ENCODE measurements at places on chromosomes 6 and 20.

GRCh38 chr6:157239671-157240058 is 83.7 kb downstream of the TMEM242 start:
- DNase-seq = no peak

- DNase-seq = peak; percentile 22
These were observed 41.1 kb upstream of the TMEM170B start for GRCh38 chr6:11496152-11497060.

DNA sequence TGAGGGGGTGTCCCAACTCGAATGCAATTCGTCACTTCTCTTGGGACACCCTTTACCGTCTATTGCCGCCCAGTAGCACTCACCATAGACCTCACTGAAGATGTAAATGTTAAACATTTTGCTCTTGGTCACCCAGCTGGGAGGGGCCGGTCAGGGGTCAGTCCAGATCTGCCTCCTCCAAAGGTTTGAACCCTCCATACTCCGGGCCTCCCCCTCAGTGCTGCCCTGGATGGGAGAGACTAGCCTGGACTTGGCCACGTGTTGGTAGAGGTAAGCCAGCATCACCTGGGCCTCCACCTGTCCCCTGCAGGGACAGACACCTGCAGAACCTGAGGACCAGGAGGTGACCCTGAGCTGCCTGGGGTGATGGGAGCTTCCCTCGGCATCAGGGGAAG is 5.0 kb upstream of the MYT1 start:
- no peak for DNase-seq

DNA sequence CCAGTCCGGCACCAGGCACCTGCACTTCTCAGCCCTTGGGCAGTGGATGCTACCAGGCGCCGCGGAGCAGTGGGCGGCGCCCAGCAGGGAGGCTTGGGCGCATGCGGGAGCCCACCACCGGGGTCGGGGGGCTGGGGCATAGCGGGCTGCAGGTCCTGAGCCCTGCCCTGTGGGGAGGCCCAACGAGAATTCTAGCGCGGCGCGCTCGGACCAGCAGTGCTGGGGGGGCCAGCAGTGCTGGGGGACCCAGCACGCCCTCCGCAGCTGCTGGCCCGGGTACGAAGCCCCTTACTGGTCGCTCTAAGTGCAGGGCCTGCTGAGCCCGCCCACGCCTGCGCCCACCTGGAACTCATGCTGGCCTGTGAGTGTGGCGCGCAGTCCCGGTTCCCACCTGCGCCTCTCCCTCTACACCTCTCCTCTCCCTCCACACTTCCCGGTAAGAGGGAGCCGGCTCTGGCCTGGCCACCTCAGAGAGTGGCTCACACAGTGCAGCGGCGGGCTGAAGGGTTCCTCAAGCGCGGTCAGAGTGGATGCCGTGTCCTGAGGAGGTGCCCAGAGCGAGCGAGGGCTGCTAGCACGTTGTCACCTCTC is 28.5 kb upstream of the SERPINB1 start:
- DNase-seq = no peak

- DNase-seq = no peak
These were observed 134.0 kb upstream of the ARMC2 start for GRCh38 chr6:108714101-108714765.

DNA sequence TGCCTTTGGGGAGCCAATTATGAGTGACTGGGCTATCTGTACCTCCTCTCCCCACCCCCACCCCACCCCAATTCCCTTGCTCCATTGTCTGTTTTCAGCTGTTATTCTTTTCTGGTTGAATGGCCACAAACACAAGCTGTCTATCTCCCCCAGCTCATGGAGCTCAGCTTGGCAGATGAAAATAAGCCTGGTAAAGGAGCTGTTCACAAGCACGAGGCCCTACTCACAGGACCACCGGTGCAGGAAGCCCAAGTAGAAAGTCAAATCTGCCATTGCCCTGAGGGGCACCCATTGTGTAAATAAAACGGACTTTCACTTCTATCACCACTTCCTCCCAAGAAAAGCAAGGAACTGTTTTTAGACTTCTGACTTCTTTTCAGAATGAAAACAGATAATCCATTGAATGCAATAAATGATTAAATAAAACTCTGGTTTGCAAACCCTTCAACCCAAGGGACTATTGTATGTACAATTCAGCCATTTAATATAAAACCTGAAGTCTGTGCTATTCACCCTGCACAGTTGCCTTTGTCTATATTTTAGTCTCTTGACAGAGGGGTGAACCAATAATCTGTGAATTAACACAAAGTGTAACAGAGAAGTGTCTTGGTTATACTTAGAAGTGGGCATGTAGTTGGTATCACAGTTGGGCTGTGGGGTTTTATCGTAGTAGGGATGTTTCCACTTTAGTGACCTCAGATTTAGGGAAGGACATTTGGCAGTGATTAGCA is 27.7 kb downstream of the RIPOR2 start:
- no peak for DNase-seq

GRCh38 chr20:56420940-56421688 is 9.1 kb downstream of the CASS4 start:
- DNase-seq = no peak

GRCh38 chr6:111533087-111533784 is 50.2 kb upstream of the REV3L start:
- peak; percentile 22 for DNase-seq

DNA sequence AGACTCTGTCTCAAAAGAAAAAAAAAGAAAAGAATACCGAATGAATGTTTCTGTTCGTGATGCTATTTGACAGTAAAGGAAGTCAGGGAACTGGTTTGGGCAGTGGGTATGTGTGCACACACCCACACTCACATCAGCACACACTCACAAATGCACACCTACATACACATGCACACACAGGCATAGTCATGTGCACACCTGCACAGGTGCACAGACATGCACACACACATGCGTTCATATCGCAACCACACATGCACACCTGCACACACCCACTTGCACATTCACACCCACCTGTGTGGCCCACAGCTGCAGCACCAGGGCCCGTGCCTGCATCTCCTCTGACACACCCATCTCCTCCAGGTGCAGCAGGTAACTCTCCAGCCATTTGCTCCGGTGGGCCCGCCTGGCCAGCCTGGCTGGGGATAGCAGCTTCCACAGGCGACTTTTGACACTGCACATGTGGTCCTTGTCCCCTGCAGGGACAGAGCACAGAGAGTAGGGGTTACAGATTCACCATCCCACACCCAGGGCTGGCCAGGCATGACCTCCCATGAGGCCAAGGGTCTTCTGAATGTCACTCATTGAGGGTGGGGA is 41.4 kb upstream of the KCNB1 start:
- no peak for DNase-seq

DNA sequence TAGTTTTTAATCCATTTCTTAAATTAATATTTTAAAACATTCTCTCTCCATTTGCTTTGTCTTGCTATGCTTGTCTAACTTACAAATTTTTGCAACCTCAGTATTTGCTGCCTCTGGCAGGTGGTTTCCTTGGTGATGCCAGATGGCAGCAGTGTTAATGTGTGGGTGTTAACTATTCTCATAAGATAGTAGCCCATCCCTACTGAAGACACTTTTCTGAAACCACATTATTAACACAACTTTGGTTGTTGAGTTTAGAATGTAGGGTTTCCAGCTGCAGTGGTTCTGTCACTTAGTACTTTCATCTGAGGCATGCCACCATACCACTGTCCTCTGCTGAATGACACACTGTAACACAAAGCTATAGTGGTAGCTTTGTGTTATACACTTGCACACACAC is 75.1 kb downstream of the MYO6 start:
- DNase-seq = no peak

GRCh38 chr6:83190626-83191025 is 2.4 kb downstream of the PGM3 start:
- no peak for DNase-seq

DNA sequence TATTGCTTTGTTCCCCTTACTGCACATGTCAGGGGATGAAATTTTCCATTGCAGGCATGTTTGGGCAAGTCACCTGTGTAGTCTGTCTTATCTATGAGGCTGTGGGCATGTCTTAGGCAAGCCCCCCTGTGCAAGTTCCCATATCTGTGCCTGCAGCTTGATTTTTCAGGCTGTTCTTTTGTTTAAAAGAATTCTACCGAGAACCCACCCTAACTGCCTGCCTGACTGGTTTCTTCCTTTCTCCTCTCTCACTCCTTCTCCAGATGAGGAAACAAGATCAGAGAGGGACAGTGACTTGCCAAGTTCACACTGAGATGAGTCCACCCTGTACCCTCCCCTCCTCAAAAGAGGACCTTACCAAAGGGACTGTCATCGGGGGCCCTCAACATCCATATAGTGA is 11.0 kb downstream of the TREML2 start:
- no peak for DNase-seq

GRCh38 chr20:16013631-16014030 is 559.6 kb downstream of the KIF16B start:
- DNase-seq = no peak

DNA sequence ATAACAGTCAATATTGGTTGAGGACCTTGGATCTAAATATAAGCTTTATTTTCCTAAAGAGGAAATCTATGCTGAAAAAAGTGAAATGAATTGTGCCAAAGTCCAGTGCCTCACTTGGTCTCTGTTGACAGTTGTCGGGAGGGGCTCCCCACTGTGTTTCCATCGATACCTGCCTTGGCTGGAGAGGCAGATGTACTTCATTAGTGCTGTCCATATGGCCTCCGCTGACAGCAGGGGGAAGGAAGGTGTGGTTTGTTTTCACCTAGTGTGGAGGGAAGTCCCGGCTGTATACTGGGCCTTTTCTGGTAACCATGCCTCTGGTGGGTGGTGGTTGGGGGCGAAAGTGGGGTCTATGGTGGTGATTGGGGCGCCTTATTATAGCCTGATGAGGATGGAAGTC is 42.7 kb downstream of the CD2AP start:
- DNase-seq = no peak

- peak; percentile 68 for DNase-seq
These were observed 120.8 kb downstream of the BACH2 start for GRCh38 chr6:90175627-90176538.

- no peak for DNase-seq
These were observed 107.2 kb downstream of the ARMC2 start for GRCh38 chr6:108955329-108955949.

GRCh38 chr6:51570168-51570921 is 517.1 kb downstream of the PKHD1 start:
- DNase-seq = no peak

DNA sequence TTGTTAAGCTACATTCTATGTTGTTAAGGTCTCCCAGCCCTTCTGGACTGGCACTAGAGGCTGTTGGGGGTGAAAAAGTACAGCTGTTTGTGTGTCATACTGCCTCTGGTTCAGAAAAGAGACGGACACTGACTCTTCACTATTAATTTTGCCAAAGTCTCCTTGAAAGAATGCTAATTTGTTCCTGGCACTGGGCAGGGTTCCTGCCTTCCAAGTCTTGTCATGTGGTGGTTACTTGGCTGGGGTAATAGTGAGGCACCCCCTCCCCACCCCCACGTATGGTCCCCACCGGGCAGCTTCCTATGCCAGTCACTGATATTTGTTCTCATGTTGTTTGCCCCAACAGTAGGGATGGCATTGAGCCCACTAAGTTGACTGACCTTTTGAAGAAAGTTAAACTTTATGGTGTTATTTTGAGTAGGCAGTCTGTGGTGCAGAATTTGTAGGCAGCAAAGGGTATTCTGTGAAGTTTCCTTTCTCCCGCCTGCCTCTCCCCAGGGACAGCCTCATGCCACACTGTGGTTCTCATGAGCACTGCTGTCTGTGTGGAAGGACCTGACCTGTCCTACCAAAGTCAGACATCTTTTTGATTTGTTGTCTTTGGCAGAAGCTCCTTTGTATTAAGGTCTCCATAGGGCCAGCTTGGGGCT is 8.7 kb downstream of the CDS2 start:
- no peak for DNase-seq

GRCh38 chr6:129771678-129772077 is 61.7 kb upstream of the ARHGAP18 start:
- DNase-seq = no peak

GRCh38 chr20:15011631-15012030 is 674.2 kb upstream of the FLRT3 start:
- no peak for DNase-seq

DNA sequence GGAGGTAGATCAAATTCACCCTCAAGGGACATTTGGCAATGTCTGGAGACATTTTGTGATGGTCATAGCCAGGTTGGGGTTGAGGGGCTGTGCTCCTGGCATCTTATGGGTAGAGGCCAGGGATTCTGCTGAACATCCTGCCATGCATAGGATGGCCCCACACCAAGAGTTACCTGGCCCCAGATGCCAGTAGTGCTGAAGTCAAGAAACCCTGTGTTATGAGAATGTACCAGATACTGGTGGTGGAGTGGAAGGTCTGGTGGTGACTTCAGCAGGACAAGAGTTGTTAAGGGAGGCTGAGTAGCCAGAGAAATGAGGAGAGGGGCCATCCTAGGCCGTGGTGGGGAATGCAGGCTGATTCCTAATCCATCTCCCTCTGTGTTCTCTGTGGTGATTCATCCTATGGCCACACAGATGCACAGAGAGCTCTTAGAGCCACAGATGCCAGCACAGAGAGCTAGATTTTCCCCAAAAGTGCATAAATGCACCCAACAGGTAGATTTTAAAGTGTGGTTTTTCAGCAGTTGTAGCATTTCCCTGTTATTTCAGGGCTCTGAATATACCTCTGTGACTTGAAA is 43.6 kb downstream of the CDYL start:
- DNase-seq = no peak

- DNase-seq = no peak
These were observed 80.8 kb downstream of the PRND start for GRCh38 chr20:4802527-4802926.
